Left renal pelvis (tissue), 4 donors: ENCODE measurements at places on chromosomes 1 and 21.

- DNase-seq: no peak
Observed at GRCh38 chr1:90850181-90850897, 133.2 kb upstream of the BARHL2 start.

DNA sequence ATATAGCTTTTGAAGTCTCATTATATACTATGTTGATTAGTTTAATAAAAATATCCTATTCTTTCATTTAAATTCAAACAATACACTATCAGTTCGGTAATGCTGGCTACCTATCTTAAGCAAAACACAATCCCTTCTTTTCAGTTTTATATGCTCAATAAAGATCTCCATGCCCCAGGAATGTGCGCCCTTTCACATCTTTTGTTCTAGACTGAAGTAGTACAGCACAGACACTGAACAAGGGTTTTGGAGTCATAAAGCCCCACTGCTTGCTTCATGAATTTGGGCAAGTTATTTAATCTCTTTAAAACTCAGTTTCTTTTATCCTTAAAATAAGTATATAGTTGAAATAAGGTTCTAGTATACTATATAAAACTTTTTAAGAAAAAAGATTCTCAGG, 22.4 kb downstream of the SYDE2 start:
- DNase-seq: no peak

DNA sequence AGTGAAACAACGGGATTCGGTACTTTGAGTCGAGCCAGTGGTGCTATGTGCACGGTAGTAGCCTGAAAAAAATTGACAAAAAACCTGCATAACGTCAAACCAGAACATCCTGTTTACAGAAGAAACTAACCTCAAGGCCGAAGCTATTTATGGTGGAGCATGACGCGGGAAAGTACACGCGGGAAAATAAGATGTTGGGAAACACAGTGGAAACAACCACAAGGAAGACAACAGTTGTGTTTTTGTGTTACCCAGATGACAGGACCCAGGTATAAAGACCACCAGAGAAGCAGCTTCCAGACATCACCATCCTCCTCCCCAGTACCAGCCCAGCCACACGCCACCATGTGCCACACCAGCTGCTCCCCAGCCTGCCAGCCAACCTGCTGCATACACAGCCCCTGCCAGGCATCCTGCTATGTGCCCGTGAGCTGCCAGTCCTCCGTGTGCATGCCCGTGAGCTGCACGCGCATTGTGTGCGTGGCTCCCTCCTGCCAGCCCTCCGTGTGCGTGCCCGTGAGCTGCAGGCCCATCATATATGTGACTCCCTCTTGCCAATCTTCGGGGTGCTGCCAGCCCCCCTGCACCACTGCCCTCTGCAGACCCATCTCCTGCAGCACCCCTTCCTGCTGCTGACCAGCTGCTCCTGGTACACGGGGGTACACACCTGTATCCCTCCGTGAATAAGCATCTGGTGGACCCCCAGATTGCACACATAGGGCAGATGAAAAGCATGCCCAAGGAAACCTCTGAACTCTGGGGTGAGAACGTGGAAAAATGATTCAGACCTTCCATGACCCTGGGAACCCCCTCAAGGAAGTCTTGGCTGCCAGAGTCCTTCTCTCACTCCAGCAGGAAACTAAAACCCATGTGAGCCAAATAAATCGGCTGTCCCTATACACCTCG, at the start of gene KRTAP12-3:
KRTAP12-3 (plus strand) TSS at position 298 of the 906 bp plus-strand sequence; CDS start at position 346, 48 bp downstream.
- DNase-seq: no peak

GRCh38 chr21:33070998-33071769, 1.2 kb downstream of the OLIG1 start:
- no peak for DNase-seq

- no peak for DNase-seq
Observed at GRCh38 chr1:206782448-206782847, 10.2 kb upstream of the IL10 start.

- DNase-seq: no peak
Observed at GRCh38 chr1:44068442-44068921, 37.2 kb upstream of the SLC6A9 start.

DNA sequence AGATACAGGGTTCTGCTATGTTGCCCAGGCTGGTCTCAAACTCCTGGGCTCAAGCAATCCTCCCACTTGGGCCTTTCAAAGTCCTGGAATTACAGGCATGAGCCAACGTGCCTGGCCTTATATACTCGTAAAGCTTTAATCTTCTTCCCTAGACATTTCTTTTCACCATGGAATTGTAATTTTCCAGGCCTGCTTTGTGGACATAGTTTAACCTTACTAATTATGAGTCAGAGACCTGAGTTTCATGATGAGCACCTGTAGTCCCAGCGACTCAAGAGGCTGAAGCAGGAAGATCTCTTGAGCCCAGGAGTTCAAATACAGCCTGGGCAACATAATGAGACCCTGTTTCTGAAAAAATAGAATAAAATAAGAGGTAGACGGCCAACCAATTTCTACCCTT, 12.3 kb downstream of the PATJ start:
- no peak for DNase-seq

DNA sequence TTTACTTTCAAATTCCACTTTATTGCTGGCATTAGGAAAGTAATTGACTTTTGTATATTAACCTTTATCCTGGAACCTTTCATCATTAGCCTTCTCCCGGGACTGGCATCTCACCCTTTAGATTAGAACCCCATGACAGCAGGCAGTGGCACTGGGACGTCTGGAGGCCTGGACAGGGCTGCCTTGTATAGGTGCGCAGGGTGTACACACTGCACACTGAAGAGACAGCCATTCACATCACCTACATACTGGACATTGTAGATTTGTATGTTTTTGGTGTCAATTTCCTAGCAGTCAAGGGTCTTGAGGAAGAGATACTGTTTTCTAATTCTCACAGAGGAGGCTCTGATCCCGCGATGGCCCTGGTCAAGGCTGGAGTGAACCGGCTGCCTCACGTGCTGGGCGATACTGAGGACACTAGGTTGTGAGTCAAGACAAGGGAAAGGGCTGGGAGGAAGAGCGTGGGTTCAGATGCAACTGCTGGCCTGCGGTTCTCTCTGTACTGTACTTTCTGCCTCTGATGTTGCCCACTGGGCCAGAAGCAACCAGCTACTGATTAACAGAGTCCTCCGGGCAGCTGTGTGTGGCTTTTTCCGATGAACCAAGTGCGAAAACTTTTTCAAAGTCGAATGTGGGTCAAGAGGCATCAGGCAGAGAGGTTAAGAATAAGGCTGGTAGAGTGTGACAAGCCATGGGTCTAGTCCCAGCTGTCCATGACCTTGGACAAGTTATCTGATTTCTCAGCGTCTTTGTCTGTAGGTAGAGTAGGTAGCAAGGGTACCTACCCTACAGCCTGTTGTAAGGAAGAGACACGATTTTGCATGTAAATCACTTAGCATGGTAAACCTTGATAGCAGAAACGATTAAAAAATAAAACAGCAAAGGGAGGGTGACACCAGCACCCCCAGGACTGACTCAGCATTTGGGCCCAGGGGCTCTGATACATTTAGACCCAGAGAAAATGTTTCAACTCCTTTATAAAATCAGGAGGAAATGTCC, 38.2 kb upstream of the SLC25A33 start:
- DNase-seq: no peak

DNA sequence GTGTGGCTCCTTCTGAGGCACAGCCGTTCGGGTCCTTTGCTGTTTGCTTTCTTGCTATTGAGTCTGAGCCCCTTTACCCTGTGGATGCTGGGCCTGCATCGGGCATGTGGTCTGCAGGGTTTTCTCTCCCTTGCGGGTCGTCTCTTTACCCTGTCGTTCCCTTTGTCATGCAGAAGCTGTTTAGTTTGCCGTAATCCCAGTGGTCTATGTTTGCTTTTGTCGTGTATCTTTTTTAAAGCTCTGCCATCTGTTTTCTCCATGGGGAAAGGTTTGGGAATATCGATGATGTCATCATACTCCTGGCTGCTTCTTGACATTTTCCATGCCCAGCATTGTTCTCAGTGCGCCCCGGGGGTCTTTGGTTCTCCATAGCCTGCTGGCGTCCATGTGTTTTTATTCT, 68.2 kb downstream of the AGPAT3 start:
- DNase-seq: no peak

- no peak for DNase-seq
Observed at GRCh38 chr1:46673749-46674182, 2.1 kb downstream of the TEX38 start.

DNA sequence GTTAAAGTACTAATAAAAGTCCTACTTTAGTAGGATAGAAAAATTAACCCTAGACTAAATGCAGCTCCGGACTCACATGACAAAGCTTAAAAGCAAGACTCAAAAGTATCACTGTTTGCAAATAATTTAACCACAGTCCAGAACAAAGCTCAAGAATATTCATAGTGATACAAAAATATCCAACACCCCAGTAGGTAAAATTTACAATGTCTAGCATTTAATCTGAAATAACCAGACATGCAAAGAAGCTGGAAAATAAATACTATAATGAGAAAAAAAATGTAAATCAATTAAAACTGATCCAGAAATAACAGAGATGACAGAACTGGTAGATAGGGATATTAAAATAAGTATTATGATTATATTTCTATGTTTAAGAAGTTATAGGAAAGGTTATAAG, 67.0 kb downstream of the KIAA0319L start:
- no peak for DNase-seq

GRCh38 chr1:116933606-116934515, 24.1 kb downstream of the PTGFRN start:
- DNase-seq: no peak

- no peak for DNase-seq
Observed at GRCh38 chr1:119227456-119227855, 87.0 kb upstream of the WARS2 start.

GRCh38 chr21:20306836-20307235, 691.4 kb upstream of the NCAM2 start:
- no peak for DNase-seq

DNA sequence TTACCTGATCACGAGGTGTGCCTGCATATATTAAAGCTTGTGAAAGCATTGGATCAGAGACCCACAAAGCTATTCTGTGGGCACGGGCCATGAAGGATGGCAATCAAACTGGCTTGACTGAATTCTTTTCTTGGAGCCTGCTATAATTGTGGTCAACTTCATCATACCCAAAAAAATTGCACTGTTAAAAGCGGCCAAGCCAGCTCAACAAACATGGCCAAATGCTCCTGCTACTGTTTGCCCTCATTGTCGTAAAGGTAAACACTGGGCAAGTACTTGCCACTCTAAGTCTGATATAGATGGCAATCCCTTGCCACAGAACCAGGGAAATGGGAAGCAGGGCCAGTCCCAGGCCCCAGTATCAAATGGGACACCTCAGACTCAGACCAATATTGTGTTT, 6.6 kb upstream of the GSTM5 start:
- DNase-seq: no peak

DNA sequence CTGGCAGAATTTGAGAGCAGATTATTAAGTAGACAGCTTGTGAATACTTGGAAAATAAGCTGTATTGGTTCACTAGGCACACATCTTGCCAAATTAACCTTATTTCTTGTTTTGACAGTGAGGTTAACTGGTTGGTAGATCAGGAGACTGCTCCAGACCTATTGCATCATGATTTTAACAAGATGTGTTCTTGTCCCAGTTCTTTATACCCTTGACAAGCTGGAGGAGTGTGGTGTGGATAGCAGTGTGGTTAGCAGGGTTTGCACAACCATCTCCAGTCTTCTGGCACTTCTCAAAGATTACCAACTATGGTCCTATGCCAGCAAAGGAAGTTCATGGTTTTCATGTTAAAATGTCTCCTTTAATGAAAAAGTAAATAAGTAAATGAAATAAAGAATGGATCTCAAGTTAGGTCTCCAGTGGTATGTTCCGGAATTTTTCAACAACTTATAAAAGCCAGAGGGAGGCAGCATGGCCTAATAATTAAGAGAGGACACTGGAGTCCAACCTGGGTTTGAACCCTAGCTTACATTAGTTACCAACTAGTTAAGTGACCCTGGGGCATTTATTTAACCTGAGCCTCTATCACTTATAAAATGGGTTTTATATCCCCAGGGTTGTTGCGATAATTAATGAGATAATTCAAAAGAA, 34.1 kb downstream of the DDX20 start:
- no peak for DNase-seq

DNA sequence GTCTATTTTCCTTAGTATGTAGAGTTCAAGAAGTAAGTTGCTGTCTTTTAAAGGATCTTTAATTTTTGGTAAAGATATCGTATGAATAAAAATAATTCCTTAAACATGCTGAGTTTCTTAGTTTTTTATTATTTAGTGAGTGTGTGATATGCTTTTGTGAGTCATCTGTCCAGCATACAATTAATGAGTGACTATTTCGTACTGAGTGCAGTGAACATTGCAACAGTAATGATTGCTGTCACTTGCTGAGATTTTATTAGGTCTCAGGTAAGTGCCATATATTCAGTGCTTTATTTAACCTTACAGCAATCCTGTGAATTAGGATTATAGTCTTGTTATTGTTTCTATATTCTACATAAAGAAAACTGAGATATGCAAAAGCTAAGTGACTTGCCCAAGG, 22.6 kb downstream of the MIGA1 start:
- no peak for DNase-seq

GRCh38 chr1:83692524-83693381, 306.2 kb downstream of the TTLL7 start:
- DNase-seq: peak; percentile 47

DNA sequence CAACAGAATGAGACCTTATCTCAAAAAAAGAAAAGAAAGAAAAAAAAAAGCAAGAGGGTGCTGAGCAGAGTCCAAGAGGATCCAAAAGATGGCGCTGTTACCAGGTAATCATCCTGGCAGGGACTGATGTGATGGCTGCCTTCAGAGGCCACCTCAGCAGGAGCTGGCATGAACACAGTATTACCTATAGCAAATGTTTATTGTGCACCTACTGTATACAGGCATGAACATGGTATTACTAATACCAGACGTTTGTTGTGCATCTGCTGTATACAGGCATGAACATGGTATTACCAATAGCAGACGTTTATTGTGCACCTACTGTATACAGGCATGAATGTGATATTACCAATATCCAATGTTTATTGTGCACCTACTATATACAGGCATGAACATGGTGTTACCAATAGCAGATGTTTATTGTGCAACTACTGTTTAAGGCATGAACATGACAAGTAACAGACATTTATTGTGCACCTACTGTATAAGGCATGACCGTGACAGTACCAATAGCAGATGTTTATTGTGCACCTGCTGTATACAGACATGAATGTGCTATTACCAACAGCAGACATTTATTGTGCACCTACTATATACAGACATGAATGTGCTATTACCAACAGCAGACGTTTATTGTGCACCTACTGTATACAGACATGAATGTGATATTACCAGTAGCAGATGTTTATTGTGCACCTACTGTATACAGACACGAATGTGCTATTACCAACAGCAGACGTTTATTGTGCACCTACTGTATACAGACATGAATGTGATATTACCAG, 115.1 kb upstream of the TMEM51 start:
- DNase-seq: no peak

DNA sequence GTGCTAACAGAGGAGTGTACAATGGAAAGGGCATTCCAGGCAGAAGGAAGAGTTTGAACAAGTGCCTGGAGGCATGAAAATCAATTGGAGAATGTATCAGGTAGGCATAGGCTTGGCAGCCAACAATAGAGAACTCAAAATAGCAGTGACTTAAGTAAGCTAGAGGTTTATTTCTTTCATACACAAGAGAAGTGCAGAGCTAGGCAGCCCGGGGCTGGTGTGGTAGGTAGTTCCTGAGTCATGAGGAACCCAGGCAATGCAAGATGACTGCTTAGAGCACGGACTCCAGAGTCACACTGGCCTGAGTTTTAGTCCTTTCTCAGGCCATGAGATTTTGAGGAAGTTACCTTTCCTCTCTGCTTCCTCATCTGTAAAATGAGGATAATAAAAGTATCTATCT, 74.8 kb upstream of the LRRN2 start:
- no peak for DNase-seq
